ENCODE measurements at places on chromosomes 4 and X. TPM values are rescaled to one million over a fixed set of nuclear protein-coding genes. Genes with fewer than 3 reads are reported as not detected.

CDS1 gene
- 0.01 TPM for polyA plus RNA-seq

CXorf51B gene
- polyA plus RNA-seq: not detected

SSX1 gene
- not detected for polyA plus RNA-seq

FGF13 gene
- polyA plus RNA-seq: not detected

CCDC110 gene
- not detected for polyA plus RNA-seq

FAM241A gene
- 0.45 TPM for polyA plus RNA-seq

STS gene
- polyA plus RNA-seq: 11.8 TPM

ADH1A gene
- polyA plus RNA-seq: not detected
